Activated CD8-positive, alpha-beta memory T cell treated with anti-CD3 and anti-CD28 coated beads, Interleukin-2, amount 50 U/mL, for 48 hours (primary cell): ENCODE measurements at places on chromosomes 5 and 9.
A peak's percentile ranks its signal among the peaks of the same experiment; 100 is the strongest.

DNA sequence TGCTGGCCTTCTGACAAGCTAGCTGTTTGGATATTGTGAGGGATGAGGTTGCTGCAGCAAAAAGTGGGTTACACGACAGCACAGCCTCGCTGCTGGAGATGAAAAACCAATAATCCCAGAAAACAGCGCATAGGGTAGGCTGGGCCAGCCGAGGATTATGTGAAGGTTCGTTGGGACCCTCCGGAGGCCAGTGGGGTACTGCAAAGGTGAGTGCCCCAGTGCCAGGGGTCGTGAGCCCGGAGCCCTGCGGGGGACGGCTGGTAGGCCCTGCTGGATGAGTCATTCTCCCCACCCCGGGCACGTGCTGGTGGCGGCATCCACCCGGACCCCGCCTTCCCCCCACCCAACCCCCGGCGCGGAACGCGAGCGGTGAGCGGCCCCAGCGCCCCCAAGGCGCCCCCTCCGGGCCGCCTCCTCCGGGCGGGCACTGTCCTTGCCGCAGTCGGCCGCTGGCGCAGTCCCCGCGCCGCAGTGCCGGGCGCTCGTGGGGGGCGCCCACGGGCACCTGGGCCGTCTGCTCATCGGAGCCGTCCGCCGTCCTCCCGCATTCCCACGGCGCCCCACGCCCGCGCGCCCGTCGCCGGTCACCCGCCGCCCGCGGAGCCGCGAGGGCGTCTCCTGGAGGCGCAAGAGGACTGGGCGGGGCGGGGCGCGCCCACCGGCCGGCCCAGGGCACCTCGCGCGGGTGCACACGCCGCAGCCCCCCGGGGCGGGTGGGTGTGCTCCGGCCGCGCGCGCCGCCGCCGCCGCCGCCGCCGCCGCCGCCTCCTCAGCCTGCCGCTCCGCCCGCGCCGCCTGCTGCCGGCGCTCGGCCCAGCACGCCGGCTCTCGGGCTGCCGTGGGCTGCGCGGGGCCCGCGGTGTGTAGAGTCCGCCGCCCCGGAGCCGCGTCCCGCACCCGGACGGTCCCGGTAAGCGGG lies at the start of gene PHF24:
TSS of gene PHF24 (plus strand) at position 794 of the 919 bp plus-strand sequence. CDS start 13,014 bp downstream, outside the sequence.
- DNase-seq: no peak

- DNase-seq: no peak
Measured at GRCh38 chr5:44933686-44934085, 124.9 kb downstream of the MRPS30 start.

DNA sequence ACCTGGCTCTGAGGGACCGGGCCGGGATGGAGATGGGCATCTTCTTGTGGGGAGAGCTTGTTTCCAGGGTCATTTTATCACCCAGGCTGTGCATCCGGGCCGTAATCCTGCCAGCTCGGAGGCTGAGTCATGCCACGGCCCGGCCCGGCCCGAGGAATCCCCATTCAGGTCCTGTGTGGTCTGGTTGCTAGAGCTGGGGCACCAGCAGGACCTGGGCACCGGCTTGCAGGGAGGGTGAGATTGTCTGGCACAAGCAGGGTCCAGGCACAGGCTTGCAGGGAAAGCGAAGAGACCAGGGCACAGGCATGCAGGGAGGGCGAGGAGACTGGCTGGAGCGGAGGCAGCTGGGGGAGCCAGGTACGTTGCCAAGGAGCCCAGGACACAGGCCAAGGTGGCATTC lies 106.8 kb downstream of the RXRA start:
- DNase-seq: no peak

GRCh38 chr5:57720656-57721055 lies 238.0 kb upstream of the ACTBL2 start:
- DNase-seq: no peak

- DNase-seq: no peak
Measured at GRCh38 chr5:33713136-33713765, 178.5 kb downstream of the ADAMTS12 start.

GRCh38 chr5:83038924-83039323 lies 38.3 kb downstream of the TMEM167A start:
- no peak for DNase-seq

GRCh38 chr5:22372376-22372775 lies 480.8 kb downstream of the CDH12 start:
- no peak for DNase-seq

DNA sequence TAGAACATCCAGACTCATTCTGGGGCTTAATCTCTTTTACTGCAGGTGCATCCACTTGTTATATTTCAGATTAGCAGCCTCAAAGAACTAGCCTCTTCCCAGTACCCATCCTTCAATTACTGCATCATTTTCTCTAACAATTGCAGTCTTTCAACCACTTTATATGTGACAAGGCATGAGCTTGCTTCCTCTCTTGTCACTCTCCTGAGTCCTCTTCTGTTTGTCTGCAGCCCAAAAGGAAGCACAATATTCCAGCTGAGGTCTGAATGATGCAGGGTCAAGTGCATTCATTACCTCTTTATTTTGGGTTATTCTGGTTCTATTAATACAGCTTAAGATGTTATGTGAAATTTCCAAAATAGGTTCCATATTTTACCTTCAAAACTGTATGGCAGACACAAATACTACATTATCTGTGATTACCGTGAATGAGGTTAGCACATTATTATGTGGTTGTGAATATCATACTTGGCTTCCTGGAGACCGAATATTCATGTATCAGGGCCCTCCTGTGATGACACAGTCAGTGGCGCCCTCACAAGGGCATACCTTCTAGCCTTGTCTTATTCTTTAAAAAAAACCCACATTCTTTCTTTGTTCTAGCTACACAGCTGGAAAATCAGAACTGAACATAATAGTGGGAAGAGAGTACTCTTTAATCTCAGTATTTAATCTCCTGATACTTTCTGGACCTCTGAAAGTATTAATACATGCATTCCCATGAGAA lies 323.8 kb downstream of the PDE4D start:
- DNase-seq: no peak

GRCh38 chr5:142540922-142541422 lies 144.9 kb downstream of the FGF1 start:
- no peak for DNase-seq

- no peak for DNase-seq
Measured at GRCh38 chr9:121556580-121556979, 56.9 kb upstream of the GGTA1 start.

GRCh38 chr9:107018861-107019545 lies 156.0 kb downstream of the ZNF462 start:
- no peak for DNase-seq

GRCh38 chr9:136927343-136928271 lies 16.9 kb downstream of the FBXW5 start:
- no peak for DNase-seq

DNA sequence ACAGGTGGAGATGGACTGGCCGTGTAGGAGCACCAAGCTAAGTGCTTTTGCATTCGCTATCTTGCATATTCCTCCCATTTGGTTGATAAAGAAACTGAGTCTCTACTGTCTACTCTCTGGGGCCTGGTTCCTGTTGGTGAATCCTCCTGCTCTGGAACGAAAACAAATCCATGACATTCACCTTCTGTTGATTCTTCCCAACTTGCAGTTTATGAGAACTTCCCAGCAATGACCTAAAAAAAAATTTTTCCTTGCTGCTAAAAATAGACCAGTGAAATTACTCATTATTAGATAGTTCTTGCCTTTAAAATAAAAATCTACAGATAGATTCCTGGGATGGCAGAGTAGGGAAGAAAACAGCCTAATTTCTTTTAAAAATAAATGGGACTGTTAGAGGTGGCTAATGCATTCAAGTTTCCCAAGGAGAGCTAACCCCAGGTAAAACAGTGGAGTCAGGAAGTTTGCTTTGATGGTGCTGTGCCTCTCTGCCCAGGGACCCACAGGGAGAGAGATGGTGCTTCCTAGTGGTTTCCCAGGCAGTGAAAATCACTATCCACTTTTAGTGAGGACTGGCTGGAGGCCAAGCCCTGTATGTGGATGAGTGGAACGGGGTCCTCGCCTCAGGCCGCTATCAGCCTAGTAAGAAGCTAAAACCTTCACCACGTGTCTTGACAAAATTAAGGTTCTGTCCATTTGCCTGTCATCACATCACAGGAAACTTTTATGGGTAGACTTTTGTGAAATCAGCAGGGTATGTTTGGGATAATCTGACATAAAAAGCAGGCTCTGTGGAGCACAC lies 68.4 kb upstream of the NR3C1 start:
- no peak for DNase-seq

DNA sequence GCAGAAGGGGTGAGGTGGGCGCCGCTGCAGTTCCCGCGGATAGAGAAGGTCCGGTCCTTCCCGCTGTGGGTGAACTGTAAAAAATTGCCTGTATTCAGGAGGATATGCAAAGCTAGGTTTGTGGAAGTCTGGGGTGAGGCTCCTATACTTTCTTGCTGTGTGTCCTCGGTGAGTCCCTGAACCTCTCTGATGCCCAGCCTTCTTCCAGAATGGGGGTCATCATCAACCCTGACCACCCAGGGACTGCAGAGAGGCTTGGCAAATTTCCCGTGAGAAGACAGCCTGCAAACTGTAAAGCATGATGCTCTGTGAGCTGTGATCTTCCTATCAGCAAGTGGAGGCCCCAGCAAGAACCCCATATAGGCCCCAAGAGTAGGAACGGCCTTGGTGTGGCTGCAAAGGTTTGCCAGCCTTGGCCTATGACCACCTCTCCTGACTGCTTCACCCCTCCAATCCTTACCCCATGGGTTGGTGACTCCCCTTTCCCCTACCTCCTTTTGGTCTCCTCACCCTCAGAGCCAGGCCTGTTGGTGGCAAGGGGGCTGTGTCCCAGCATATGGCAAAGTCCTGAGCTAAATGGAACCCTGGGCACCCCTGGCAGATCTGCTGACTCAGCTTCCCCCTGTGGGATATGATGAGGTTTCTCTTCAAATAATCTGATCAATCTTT lies 760 bp downstream of the ALDH1B1 start:
- DNase-seq: peak; percentile 54

GRCh38 chr5:141681295-141681694 lies 735 bp downstream of the ARAP3 start:
- no peak for DNase-seq

GRCh38 chr9:86035827-86036440 lies 63.4 kb downstream of the GOLM1 start:
- DNase-seq: no peak

- DNase-seq: no peak
Measured at GRCh38 chr5:156031181-156031580, 295.8 kb upstream of the SGCD start.

DNA sequence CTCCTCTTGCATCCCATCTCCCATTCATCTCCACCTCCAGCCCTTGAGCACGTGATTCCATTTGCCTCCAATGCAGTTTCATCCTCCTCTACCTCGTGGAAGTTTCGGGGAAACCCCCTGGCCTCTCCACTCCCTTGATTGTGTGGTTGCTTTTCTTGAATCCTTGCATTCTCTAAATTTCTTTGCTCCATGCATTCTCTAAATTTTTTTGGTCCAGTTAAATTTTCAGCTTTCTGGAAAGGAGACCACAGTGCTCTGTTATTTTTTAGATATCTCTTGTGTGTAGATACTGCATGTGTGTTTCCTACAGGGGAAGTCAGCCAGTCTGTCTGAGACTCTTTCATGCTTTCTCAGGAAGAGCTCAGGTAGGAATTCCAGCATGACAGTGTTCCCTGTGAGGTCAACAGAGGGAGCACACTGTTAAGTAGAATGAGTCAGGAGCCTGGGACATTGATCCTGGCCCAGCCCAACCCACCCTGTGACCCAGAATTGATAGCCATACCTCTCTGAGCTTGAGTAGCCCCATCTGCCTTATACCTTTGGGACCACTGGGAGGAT lies 52.8 kb downstream of the AMBP start:
- peak; percentile 10 for DNase-seq

GRCh38 chr5:88827997-88828396 lies 55.0 kb downstream of the MEF2C start:
- DNase-seq: no peak

GRCh38 chr5:78137290-78137689 lies 157.2 kb downstream of the AP3B1 start:
- no peak for DNase-seq

- DNase-seq: no peak
Measured at GRCh38 chr9:2138646-2139045, 123.5 kb downstream of the SMARCA2 start.

GRCh38 chr9:32253731-32254130 lies 130.7 kb upstream of the ACO1 start:
- no peak for DNase-seq

GRCh38 chr5:89228355-89228754 lies 345.4 kb upstream of the MEF2C start:
- no peak for DNase-seq

- no peak for DNase-seq
Measured at GRCh38 chr5:83378624-83379289, 92.8 kb upstream of the VCAN start.

GRCh38 chr5:115686738-115687074 lies 60.9 kb upstream of the TMED7 start:
- DNase-seq: no peak

- no peak for DNase-seq
Measured at GRCh38 chr5:14202462-14202861, 59.3 kb downstream of the TRIO start.

DNA sequence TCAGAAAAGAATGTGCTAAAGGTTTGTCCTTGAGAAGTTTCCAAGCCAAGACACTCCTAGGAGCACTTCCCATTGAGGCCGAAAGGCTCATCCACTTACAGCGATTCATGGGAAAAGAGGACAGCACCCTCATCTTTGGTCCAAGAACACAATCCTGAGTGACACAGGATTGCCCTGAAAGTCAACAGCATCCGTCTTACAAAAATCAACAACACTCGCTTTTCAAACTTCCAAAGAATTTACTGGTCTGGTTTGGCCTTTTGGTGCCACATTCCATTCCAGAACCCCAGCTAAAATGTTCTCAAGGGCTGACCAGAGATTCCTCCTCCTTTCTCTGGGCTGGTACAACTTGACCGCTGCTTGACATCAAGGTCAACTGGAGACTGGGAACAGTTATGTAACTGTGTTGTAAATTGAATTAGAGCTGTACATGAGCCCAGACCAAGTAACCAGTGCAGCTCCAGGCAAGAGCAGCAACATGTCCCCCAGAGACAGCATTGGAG lies 415.8 kb upstream of the PIK3R1 start:
- no peak for DNase-seq

DNA sequence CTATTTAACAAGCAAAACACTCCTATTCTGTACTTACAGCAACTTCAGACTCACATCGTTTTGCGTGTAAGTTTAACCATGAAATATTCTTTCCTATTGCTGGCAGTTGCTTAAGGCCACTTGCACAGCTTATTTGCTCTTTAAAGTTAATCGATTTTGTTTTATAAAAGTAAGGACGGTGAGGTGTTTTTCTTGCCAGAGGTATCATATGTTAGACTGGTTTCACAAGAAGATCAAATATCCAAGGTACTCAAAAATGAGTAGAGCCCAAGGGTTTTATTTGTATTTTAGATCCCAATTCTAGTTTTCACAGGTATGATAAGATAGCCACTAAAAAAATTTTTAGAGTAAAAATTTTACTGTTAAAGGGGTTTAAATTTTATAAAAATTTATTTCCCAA lies 16.2 kb downstream of the CLINT1 start:
- DNase-seq: no peak

DNA sequence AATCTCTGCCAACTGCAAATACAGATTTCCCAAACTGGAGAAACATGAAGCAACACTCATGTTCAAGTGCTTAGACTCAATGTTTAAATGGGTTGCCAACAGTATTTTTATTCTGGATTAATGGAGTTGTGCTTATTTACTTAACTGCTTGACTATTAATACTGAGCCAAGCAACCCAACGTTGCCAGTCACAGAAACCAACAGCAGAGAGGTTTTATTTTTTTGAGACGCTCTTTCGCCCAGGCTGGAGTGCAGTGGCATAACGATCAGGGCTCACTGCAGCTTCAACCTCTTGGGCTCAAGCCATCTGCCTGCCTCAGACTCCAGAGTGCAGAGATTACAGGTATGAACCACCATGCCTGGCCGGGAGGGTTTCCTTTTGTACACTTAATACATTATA lies 8.5 kb upstream of the TMEM268 start:
- DNase-seq: no peak
